Vagina (tissue), 2 donors: ENCODE measurements at places on chromosomes 13 and 19. TPM values are rescaled to one million over a fixed set of nuclear protein-coding genes. Genes with fewer than 3 reads are reported as not detected.

The CCDC122 gene
- 4.9 TPM for total RNA-seq

The TEKTIP1 gene
- total RNA-seq, result not detected

The UBE2L5 gene
- total RNA-seq, result not detected

The OR7C1 gene
- 0.74 TPM for total RNA-seq

The KLK14 gene
- not detected for total RNA-seq

The FGF9 gene
- total RNA-seq, result 0.25 TPM

The FUT1 gene
- 6.4 TPM for total RNA-seq

The PODNL1 gene
- total RNA-seq, result 5.2 TPM

The SGCG gene
- not detected for total RNA-seq

The DLL3 gene
- not detected for total RNA-seq

The KLK12 gene
- total RNA-seq, result 4.2 TPM

GRCh38 chr19:38900743-38901190 lies 998 bp downstream of the NFKBIB start:
- H3K36me3 ChIP-seq, result no peaks in the 10 kb centered on the region
- no peaks in the 10 kb centered on the region for H3K27me3 ChIP-seq
- H3K4me1 ChIP-seq, result peaks cover 35% of the 10 kb centered on the region
- peak overlapping the region; percentile 96 for H3K4me3 ChIP-seq

GRCh38 chr13:51715613-51716012 lies 88.3 kb downstream of the DHRS12 start:
- H3K36me3 ChIP-seq, result no peaks in the 10 kb centered on the region
- H3K4me3 ChIP-seq, result no peak overlapping the region
- no peaks in the 10 kb centered on the region for H3K27me3 ChIP-seq
- no peak overlapping the region for H3K27ac ChIP-seq
- DNase-seq, result no peak
- peaks cover under 1% of the 10 kb centered on the region for H3K4me1 ChIP-seq

DNA sequence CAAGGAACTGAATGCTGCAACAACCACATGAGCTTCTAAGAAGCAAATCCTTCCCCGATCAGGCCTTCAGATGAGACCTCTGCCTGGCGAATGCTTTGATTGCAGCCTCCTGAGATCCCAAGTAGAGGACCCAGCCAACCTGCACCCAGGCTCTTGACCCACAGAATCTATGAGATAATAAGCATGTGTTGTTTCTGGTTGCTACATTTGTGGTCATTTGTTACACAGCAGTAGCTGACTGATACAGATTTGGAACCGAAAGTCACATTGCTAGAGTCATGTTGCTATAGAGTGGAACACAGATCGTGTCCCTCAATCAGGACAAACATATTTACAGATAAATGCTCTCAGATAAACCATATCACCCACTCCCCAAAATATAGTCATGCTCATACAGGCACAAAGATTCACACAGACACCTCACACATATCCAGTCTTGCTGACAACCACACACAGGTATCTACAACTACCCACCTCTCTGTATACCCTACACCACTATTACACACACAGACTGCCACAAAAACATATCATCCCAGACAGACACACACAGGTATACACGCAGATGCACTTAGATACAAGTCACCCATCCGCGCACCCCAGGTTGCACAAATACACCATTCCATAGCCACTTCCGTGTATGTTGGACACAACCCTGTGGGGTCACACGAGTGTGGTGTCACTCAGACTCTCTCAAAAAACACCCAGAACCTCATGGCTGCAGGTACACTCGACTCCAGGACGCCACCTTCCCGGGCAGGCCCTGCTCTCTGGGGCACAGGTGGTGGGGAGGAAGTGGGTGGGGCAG lies 5.5 kb downstream of the DIRAS1 start:
- no peaks in the 10 kb centered on the region for H3K36me3 ChIP-seq
- H3K27me3 ChIP-seq, result no peaks in the 10 kb centered on the region
- H3K27ac ChIP-seq, result no peak overlapping the region

DNA sequence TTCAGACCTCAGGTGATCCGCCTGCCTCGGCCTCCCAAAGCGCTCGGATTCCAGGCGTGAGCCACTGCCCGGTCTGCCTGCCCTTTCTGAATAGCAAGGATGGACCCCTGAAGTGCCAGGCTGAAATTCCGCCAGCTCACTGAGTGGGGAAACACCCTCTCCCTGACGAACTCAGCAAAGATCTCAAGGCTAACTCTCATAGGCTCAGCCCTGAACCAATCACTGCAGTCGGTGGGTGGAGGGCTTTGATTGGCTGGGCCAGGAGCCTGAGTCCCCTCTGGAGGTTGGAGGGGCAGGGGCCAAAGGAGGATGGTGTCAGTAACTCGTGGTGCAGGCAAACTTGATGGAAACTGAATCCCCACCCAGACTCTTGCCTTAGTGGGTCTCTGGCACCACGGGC lies 11.2 kb upstream of the COMP start:
- no peaks in the 10 kb centered on the region for H3K27me3 ChIP-seq
- H3K4me3 ChIP-seq, result no peak overlapping the region
- no peaks in the 10 kb centered on the region for H3K4me1 ChIP-seq
- no peak for DNase-seq
- H3K36me3 ChIP-seq, result no peaks in the 10 kb centered on the region

GRCh38 chr19:5036698-5037563 lies 68.0 kb downstream of the KDM4B start:
- peaks cover 38% of the 10 kb centered on the region for H3K36me3 ChIP-seq
- no peak for DNase-seq
- H3K4me1 ChIP-seq, result peaks cover 60% of the 10 kb centered on the region
- H3K4me3 ChIP-seq, result peak overlapping the region; percentile 15

- H3K4me3 ChIP-seq, result peak within 1 kb of the TSS; percentile 36
- H3K27ac ChIP-seq, result peak within 1 kb of the TSS; percentile 33
- no peaks in the 10 kb centered on the region for H3K4me1 ChIP-seq
- H3K27me3 ChIP-seq, result peaks cover 6% of the 10 kb centered on the region
- H3K36me3 ChIP-seq, result no peaks in the 10 kb centered on the region
Observed at GRCh38 chr19:49064768-49065611, at the start of gene NTF4. TSS of gene NTF4 (minus strand) at chr19:49064818. CDS start at chr19:49061997, 2,821 bp downstream.

GRCh38 chr13:98206946-98207345 lies 29.9 kb upstream of the RNF113B start:
- H3K27ac ChIP-seq, result no peak overlapping the region
- no peak overlapping the region for H3K4me3 ChIP-seq
- no peak for DNase-seq
- H3K27me3 ChIP-seq, result no peaks in the 10 kb centered on the region

DNA sequence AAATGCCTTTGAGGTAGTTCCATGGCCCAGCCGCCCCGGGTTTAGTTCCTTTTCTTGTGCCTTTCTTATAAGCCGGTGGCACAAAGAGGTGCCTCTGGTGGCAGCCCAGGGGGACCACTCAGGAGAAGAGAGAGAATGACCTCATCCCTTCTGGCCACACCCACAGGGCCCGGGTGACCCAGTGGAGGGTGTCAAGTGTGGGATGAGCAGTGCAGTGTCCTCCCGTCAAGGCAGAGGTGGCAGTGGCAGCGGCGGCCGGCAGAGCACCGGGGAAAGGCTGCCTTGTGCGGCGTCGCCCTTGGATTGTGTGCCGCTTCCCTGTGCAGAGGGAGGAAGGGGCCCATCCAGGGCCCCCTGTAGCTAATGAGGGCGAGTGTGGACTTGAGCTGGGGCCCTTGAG lies 47.9 kb downstream of the KDM4B start:
- no peak overlapping the region for H3K27ac ChIP-seq
- H3K4me1 ChIP-seq, result peaks cover 67% of the 10 kb centered on the region
- no peak overlapping the region for H3K4me3 ChIP-seq
- H3K27me3 ChIP-seq, result no peaks in the 10 kb centered on the region
- DNase-seq, result no peak
- no peaks in the 10 kb centered on the region for H3K36me3 ChIP-seq

DNA sequence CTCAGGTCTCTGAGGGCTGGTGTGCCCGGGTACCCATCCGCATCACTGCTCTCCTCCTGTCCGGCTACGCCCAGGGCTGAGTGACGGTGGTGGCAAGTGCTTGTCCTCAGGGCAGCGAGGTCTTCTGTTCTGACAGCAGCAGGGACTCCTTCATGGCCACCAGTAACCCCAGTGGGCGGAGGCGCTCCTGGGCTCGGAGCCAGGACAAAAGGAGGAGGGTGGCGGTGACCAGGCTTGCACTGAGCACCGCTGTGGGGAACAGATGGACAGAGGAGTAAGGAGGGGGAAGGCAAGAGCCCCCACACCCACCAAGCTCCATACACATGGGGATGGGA lies 5.8 kb downstream of the CD320 start:
- peaks cover 8% of the 10 kb centered on the region for H3K4me1 ChIP-seq
- DNase-seq, result no peak
- no peaks in the 10 kb centered on the region for H3K36me3 ChIP-seq

- no peak for DNase-seq
- H3K4me1 ChIP-seq, result peaks cover 8% of the 10 kb centered on the region
- H3K27ac ChIP-seq, result no peak overlapping the region
- no peaks in the 10 kb centered on the region for H3K36me3 ChIP-seq
- H3K4me3 ChIP-seq, result peak overlapping the region; percentile 26
Observed at GRCh38 chr13:24252136-24252535, 57.2 kb upstream of the C1QTNF9 start.

GRCh38 chr13:99311748-99312492 lies 4.7 kb upstream of the GPR183 start:
- no peak overlapping the region for H3K4me3 ChIP-seq
- no peaks in the 10 kb centered on the region for H3K27me3 ChIP-seq
- H3K4me1 ChIP-seq, result peaks cover 39% of the 10 kb centered on the region

DNA sequence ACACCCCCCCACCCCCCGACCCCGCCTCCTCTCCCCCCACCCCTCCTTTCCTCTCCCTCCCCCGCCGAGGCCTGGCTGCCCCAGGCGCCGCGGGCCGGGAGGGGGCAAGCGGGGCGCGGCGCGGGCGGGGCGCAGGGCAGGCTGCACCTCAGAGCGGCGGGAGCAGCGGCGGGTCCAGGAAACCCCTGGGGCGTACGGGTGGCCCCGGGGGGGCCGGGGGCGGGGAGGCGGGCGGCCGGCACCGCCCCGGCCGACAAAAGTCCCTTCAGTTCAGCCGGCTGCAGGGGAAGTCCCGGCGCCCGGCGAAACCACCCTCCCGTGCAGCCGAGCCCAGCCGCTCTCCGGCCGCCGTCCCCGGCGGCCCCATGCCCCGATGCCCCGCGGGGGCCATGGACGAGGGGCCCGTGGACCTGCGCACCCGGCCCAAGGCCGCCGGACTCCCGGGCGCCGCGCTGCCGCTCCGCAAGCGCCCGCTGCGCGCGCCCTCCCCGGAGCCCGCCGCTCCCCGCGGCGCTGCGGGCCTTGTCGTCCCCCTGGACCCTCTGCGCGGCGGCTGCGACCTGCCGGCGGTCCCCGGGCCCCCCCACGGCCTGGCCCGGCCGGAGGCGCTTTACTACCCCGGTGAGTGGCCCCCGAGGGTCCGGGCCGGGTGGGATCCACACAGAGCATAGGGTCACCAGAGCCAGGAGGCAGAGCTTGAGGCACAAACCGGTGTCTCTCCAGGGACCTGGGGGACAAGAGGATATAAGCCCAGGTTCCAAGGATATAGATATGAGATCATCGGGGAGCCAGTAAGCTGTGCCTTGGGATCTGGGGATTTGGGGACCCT lies at the start of gene BCL3:
TSS of gene BCL3 (plus strand) at position 283 of the 829 bp plus-strand sequence. CDS start at position 366, 83 bp downstream.
- no peak for DNase-seq
- H3K27me3 ChIP-seq, result no peaks in the 10 kb centered on the region
- peak within 1 kb of the TSS; percentile 63 for H3K4me3 ChIP-seq
- peak within 1 kb of the TSS; percentile 93 for H3K27ac ChIP-seq
- no peaks in the 10 kb centered on the region for H3K36me3 ChIP-seq

DNA sequence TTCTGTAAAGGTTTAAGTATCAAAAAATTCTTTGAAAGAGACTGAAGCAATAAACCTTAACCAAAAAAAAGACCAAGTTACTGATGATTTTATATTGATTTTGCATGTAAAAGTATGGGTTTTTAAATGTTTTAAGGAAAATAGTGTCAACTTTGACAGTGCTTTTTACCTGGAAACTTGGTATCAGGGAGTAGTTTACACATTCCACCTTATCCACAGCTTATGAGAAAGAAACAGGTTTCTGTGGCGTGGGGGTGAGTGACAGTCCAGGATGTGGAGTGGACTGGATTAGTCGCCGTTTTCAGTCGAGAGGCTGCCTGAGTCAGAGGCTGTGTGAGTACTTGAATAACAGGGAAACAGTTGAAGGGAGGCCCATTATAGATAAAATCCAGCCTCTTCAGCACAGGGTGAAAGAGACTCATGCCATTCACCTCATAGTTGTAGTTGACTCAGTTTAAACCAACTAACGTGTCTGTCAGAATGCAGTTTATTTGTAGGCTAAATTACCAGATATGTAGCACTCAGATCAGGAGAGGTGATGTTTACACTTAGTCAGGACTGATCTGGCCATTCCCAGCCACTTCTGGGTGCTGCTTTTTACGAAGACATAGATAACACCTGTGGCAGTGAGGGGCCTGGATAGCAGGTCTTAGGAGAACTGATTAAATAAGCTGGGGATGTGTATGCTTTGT lies 595 bp upstream of the GPR183 start:
- H3K27ac ChIP-seq, result peak overlapping the region; percentile 64
- peaks cover 31% of the 10 kb centered on the region for H3K4me1 ChIP-seq
- no peaks in the 10 kb centered on the region for H3K27me3 ChIP-seq
- DNase-seq, result no peak
- no peaks in the 10 kb centered on the region for H3K36me3 ChIP-seq

DNA sequence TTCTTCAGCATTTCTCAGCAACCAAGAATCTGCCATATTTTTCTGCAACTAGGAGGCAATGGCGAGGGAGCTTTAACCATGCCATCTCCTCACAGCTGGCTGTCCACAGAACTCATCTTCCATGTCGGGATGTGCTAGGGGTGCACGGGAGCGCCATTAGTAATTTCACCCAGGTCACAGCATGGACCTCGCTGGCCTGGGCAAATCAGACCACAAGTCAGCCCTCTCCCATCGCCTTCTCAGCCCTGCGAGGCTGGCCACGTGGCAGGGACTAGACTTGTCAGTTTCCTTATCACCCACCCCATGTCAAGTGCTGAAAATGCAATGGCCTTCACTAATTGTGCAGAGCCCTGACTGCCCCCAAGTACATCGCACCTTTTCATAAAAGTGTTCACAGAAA lies 15.7 kb downstream of the COL4A1 start:
- no peak for DNase-seq
- peaks cover 40% of the 10 kb centered on the region for H3K4me1 ChIP-seq
- no peak overlapping the region for H3K27ac ChIP-seq
- no peaks in the 10 kb centered on the region for H3K27me3 ChIP-seq

- DNase-seq, result no peak
- no peaks in the 10 kb centered on the region for H3K36me3 ChIP-seq
- no peak overlapping the region for H3K4me3 ChIP-seq
- H3K27ac ChIP-seq, result no peak overlapping the region
Observed at GRCh38 chr13:39804332-39805210, 149.1 kb downstream of the COG6 start.

DNA sequence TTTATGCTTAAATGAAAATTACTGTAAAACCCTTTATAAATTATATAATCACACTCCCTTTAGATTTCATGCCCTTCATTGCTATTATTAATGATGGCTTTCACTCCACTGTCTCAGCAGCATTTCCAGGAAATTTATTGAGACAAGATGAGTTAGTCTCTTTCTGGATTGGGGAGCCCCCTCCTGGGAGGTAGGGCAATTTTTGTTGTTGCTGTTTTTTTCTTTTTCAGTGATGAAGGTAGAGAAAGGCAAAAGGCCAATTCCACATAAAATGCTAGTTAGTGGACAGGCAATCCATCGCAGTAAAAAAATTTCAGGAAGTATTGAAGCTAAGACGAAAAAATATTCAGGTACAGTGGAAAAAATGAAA lies 80.2 kb downstream of the TEX26 start:
- no peaks in the 10 kb centered on the region for H3K36me3 ChIP-seq
- H3K4me1 ChIP-seq, result no peaks in the 10 kb centered on the region
- no peaks in the 10 kb centered on the region for H3K27me3 ChIP-seq
- no peak overlapping the region for H3K27ac ChIP-seq
- no peak overlapping the region for H3K4me3 ChIP-seq

- no peak overlapping the region for H3K27ac ChIP-seq
- no peak overlapping the region for H3K4me3 ChIP-seq
- DNase-seq, result no peak
- no peaks in the 10 kb centered on the region for H3K4me1 ChIP-seq
- H3K27me3 ChIP-seq, result no peaks in the 10 kb centered on the region
- peaks cover 24% of the 10 kb centered on the region for H3K36me3 ChIP-seq
Observed at GRCh38 chr13:33101835-33102234, 85.6 kb downstream of the KL start.
